AG04450 (cell line): ENCODE measurements at places on chromosomes 2 and 18.

- no peak for DNase-seq
Measured at GRCh38 chr18:76498064-76498463, 3.0 kb upstream of the ZNF516 start.

- no peak for DNase-seq
Measured at GRCh38 chr2:3449086-3449485, 69.6 kb downstream of the TRAPPC12 start.

- no peak for DNase-seq
Measured at GRCh38 chr2:65025453-65026123, 30.6 kb upstream of the CEP68 start.

DNA sequence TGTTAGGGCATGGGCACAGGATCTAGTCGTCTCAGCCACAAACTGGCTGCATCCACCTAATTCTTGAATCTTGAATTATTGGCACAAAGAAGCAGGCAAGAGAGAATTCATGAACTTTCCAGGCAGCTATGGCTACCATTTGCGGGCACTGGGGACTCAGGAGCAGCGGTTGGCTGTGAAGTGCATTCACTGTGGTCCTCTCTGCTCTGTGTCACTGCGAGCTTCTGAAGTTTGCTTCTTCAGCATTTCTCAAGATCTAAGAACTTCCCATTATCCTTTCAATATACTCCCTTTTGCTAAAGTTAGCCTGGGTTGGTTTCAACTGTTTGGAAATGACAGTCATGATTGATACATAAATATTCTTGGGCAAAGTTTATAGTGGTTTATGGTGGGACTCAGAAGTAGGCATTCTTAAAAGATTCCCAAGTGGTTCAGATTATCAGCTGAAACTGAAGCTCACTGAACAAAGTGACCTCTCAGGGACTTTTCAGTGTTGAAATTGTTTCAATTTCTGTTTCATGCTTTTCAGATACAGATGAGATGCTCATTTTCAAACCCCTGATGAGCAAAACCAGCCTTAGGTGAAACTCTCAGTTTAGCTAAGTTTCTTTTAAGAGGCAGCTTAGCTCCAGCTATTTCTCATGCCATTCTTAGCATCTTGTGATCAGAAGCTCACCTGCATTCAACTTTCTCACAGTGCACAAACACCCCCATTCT is 1258.3 kb upstream of the GYPC start:
- DNase-seq: no peak

GRCh38 chr2:142100970-142101369 is 29.8 kb downstream of the LRP1B start:
- DNase-seq: no peak

DNA sequence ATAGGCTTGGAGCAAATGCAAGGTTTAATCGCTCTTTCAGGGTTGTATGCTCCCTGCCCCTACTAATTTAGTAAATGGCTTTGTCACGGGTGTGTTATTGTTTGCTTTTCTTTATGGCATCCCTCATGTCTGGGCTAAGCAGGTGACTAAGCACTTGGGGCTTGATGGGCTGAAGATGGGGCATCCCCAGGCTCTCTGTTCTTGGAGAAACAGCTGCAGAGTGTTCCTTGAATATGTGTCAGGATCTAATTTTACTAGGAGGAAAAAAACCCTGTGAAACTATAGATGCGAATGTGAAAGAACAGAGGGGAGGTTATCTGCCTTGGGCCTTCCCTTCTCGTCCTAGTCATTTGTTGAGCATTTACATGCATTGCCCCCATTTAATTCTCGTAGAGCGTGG is 94.7 kb upstream of the TAF1B start:
- DNase-seq: no peak

DNA sequence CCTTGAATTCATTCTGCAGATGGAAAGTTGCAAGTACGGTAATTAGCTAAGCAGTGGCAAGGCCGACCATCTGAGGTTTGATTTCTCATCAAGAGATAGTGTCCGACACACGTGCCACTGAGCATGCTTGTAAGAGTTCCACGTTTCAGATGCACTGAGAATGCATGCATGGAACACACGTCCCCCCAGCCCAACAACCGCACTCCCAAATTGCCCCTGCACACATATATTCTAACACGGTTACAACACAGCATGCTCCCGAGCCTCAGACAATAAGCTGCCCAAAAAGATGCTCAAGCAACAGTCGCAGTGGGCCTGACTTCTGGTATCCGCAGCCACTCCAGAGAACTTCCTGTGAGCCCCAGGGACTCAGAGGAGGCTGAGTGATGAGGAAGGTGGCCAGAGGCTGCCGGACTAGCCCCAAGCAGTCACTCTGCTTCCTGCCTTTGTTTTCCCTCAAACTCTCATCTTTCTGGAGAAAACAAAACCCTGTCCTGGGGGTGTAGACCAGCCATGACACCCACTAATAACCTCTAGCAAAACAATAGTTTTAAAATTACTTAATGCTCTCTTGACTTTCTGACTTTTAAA is 204.0 kb downstream of the TGIF1 start:
- DNase-seq: no peak
